Stimulated activated CD8-positive, alpha-beta memory T cell treated with anti-CD3 and anti-CD28 coated beads, Interleukin-4, amount 100 ng/mL, for 1 hour (primary cell): ENCODE measurements at places on chromosomes 3 and 15.

DNA sequence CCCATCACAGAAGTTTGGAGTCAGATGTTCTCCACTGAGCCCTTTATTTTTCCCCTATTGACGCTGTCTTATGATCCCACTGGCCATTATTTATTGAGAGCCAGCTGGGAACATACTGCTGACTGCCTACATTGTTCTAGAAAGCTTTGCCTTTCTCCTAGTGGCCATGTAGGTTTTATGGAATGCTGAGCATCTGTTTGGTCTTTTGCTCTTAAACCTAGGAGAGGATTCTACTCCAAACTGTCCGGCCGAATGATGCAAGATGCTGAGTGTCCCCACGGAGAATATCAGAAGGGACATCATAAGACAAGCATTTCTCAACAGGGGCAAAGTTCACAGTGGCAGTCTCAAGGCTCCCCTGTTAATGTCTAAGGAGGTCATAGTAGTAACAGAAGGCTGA lies 171.4 kb downstream of the ARRDC4 start:
- no peak for DNase-seq

DNA sequence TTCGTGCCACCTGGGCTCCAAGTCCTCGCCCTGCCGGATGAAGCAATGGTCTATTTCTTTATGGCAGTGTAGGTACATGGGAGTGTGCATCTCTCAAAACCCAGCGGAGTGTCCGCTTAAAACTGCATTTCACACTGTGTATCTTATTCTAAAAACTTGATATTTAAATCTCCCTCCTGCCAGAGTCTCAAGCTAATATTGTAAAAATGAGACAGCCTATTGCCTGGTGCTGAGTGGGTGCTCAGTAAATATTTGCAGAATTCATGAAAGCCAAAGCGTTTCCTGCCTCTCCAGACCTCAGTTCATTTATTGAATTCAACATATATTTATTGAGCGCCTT lies 330 bp upstream of the TBC1D2B start:
- DNase-seq = no peak

DNA sequence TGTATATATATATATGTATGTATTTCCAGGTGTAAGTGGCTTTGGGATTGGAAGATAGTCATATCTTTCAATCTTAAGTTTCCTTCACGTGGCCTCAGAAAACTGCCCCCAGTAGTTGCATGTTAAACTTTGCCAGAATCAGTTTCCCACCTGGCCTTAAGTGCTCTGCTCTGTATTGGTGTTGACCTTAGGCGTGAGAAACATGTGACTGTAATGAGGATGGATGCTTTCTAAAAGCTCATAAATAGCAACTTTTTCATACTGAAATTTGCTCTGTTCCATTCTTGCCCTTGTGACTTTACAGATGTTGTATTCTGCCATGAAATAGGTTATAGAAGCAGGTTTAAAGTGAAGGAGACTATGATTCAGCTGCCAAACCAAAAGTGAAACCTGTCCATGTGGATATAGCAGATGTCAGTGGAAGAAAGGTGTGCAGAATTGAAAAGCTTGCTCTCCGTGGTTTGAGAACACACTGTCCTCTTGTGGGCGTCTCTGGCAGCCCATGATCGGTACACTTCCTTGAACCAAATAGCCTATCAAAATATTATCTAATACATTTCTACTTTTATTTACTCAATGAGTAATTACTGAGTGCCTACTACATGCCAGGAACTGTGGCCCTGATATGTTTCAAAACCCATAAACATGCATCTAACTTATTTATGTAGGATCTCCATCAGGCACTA lies 15.8 kb downstream of the SCG5 start:
- no peak for DNase-seq

GRCh38 chr3:43859766-43860165 lies 169.0 kb downstream of the ABHD5 start:
- DNase-seq = no peak

DNA sequence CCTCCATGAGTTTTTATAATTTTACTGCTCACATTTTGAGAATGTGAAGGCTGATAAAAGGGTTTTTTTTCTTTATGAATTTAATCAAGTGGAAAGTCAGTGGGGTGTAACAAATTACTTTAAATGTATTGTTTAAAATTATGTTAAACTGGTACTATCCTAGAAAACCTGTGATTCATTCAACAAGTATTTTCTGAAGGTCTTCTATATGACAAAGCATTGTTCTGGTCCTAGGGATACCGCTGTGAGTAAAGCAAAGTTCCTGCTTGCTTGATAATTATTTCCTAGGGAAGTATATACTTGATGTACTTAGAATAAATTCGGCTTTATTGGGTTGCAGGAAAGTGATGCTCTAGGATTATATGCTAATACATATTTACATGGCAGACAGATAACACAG lies 152.8 kb upstream of the GOLGA6L4 start:
- no peak for DNase-seq

DNA sequence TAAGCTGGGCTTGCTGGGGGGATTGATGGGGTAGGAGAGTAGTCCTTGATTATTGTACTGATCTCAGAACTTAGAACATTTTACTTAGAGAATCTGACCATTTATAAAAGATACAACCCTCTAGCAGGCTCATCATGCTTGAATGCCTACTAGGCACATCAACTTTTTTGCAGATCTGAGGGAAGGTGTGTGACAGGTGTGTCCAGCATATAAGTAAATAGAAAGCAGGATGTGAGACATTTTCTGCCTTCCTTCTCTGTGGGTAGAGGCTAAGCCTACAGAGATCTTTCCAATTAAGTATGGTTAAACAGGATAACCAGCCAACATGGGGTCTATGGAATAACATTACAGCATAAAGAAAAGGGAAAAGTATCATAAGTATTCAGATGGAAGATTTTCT lies 159.1 kb downstream of the AKAP13 start:
- no peak for DNase-seq

DNA sequence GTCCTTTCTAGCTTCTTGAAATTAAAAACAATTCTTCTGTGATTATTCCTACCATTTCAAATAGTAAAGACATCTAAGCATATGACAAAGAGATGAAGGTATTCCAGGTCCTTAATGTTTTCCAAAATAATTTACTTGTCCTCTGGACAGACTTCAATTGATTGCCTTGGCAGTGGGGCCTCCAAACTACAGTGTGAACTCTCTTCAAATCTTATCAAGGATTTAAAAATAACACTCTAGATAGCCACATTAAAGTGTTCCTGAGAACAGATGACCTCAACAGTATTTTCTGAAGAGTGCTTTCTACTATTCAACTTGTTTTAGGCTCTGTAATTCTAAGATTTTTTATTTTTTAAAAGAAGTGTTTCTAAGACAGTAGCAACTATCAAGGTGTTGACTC lies 7.9 kb upstream of the MLF1 start:
- DNase-seq = no peak

- DNase-seq = no peak
These were observed 102.5 kb downstream of the MESD start for GRCh38 chr15:80887148-80887547.

- DNase-seq = no peak
These were observed 13.3 kb downstream of the ZNF592 start for GRCh38 chr15:84761607-84762131.

DNA sequence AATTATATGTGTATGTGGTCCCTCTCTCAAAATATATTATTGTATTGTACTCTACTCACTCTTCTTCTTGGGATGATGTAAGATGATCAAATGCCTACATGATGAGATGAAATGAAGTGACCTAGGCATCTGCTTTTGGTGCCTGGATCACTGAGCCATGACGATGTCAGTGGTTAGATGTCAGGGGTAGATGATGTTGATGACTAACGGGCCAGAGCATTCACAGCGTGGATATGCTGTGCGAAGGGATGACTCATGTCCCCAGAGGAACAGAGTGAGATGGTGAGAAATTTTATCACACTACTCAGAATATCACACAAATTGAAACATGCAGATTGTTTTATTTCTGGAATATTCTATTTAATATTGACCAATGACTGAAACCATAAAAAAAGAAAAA lies 233.9 kb upstream of the CADM2 start:
- DNase-seq = no peak

- no peak for DNase-seq
These were observed 18.6 kb upstream of the PRR23E start for GRCh38 chr3:127174284-127174683.

DNA sequence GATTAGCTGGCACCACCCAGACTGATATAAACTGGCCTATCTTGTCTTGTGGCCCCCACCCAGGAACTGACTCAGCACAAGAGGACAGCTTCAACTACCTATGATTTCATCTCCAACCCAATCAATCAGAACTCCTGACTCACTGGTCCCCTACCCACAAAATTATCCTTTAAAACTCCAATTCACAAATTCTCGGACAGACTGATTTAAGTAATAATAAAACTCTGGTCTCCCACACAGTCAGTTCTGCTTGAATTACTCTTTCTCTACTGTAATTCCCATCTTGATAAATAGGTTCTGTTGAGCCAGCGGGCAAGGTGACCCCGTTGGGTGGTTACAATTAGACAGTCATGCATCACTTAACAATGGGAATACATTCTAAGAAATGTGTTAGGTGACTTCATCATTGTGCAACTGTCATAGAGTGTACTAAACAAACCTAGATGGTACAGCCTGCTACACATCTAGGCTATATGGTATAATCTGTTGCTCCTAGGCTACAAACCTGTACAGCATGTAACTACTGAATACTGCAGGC lies 48.1 kb upstream of the MAP4 start:
- no peak for DNase-seq

DNA sequence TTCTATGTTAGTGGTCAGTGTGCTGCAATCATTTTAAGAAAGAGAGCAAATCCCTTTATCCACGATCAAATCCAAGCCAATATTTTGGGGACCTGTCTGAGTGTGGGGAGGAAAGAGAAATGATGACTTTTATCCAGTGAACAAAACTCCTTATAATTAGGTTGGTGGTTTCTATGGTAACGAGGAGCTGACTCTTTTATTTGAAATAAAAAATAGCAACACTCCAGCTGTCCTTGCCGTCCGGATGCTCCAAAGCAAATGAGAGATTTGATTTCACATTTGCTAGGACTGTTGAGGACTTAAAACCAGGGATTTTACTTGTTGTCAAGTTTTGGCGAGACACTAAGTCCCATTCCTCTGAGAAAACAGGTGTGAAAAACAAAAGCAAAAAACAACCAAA lies 154.0 kb upstream of the PRICKLE2 start:
- no peak for DNase-seq

DNA sequence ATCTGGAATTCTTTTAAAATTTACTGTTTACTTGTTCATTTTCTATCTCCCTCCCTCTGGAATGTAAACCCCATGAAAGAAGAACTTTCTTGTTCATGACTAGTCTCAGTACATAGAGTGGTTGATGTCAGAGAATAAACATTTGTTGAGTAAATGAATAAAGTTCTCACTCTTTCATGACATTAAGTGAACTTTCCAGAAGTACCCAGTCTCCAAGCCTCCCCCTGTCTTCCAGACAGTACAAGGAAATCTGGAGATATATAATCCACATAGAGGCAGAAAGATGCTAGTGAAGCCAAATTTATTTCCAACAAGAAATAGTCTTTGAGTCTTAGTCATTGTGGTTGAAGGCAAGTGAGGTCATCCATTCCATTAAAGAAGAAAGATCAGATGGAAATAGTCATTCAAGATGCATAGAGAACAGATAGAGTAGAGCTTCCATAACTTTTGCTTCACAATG lies 71.5 kb upstream of the GALNT15 start:
- DNase-seq = no peak

DNA sequence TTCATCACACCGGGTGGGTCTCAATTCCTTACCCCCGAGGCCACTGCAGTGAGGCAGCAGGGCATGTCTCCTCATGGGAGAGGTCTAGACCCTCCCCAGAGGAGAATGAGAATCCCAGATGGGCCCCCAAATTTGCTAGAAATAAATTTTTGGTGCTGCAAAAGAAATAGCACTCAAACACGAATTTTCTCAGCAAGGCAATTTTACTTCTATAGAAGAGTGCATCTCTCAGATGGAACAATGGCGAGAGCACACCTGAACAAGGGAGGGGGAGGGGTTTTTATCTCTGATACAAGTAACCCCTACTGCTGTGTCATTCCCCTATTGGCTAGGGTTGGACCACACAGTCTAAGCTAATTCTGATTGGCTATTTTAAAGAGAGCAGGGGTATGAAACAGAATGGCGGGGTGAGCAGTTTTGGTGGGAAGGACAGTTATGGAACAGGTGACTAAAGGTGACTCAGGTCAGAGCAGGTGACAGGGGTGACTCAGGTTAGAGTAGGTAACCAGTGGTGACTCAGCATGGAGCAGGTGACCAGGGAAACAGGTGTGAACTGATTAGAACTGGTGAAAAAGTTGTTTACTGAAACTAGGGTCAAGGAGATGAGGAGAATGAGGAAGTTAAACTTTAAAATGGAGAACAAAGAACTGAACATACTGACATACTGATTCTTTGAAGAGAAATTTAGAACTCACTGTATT lies 93.0 kb upstream of the WNT7A start:
- no peak for DNase-seq
